ENCODE measurements at places on chromosomes 4 and X. TPM values are rescaled to one million over a fixed set of nuclear protein-coding genes. Genes with fewer than 3 reads are reported as not detected.

Gene ITM2A
- not detected for total RNA-seq

Gene NAA11
- not detected for total RNA-seq

Gene HPSE
- 1.2 TPM for total RNA-seq

Gene LONRF3
- 3.5 TPM for total RNA-seq

Gene CNGA1
- total RNA-seq = not detected

Gene FAM47A
- not detected for total RNA-seq

Gene PAGE2B
- not detected for total RNA-seq

Gene SH2D1A
- total RNA-seq = not detected

Gene CFI
- 0.75 TPM for total RNA-seq

Gene PHOX2B
- total RNA-seq = not detected

Gene BCORL1
- total RNA-seq = 4.8 TPM

Gene MSX1
- 10.1 TPM for total RNA-seq

Gene CPZ
- total RNA-seq = 0.29 TPM

Gene DSPP
- total RNA-seq = not detected

Gene YTHDC1
- 25.8 TPM for total RNA-seq

Gene FGFRL1
- total RNA-seq = 24.7 TPM

Gene SLC10A4
- 8.0 TPM for total RNA-seq

Gene GUF1
- 4.1 TPM for total RNA-seq

Gene PNMA6F
- not detected for total RNA-seq

Gene PPBP
- not detected for total RNA-seq

Gene FLNA
- total RNA-seq = 1,670 TPM

Gene CXorf66
- not detected for total RNA-seq

Gene LRCH2
- total RNA-seq = 0.02 TPM

Gene RAB33A
- total RNA-seq = 0.21 TPM

Gene SEC24D
- 15.9 TPM for total RNA-seq

All from A549 treated with RU486 at 1 μM for 4 hours (cell line).